ENCODE measurements at places on chromosomes 2 and 18.

GRCh38 chr2:147663153-147663961 lies 181.5 kb upstream of the ACVR2A start:
- DNase-seq: peak; percentile 49

- DNase-seq: no peak
Observed at GRCh38 chr2:96413323-96413722, 77.8 kb downstream of the NCAPH start.

DNA sequence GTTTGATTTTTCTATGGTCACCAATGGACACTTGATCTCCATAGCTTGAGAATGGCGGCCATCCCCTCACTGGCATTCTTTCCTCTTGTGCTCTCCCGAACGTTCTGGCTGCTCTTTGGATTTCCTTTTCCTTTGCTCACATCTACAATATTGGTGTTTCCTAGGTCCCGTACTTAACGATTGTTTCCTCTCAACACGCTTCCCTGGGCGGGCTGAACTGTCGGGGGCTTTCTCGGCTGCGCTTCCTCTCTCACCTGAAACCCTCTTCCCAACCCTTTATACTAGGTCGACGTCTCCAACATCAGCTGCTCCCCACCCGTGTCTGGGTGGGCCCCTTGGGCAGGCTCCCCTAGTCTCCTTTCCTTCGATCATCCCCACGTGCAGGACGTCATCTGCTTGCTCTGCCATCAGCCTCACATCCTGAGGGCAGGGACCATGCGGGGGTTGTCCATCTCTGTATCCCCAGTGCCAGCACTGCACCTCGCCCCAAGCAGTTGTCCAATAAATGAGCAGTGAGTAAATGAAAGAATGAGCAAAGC lies 634 bp upstream of the DIS3L2 start:
- no peak for DNase-seq

DNA sequence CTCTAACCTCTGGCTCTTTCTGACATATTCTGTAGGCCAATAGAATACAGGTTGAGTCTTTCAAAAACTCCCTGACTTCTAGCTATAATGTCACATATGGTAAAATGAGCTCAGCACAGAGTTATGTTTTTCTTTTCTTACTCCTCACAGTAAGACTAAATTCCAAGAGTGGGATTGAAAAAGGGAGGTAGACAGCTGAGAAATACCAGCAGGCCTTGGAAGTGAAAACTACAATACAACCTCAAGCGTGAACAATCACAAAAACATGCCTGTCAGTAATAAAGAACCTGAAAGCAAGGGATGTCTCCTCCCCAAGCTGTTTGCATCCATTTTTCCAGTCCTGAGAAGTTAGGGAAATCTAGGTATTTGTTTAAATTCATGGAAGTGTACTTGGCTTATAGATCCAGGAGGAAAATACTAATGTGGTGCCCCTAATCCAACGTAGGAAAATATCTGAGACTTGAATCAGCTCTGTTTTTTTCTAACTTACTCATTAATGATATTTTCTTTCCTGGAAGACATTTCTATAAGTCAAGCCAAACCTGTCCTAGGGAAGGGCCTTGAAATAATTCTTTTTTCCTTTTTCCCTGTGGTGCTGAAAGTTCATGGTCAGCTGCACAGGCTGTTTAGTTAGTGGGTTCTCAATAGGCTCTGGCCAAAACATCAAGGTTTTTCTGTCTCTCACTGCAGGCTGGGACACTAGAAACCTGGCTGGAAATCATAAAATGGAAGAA lies 167.9 kb upstream of the SPATS2L start:
- no peak for DNase-seq

- no peak for DNase-seq
Observed at GRCh38 chr2:104577143-104577542, 276.8 kb upstream of the POU3F3 start.

All from activated CD4-positive, alpha-beta T cell treated with anti-CD3 and anti-CD28 coated beads, Interleukin-2, Interleukin-6, amounts not matched to agents 100 ng/mL and 50 ng/mL, durations not matched to agents 16 hours and 8 hours (primary cell).